ENCODE measurements at places on chromosomes 5 and 9.

DNA sequence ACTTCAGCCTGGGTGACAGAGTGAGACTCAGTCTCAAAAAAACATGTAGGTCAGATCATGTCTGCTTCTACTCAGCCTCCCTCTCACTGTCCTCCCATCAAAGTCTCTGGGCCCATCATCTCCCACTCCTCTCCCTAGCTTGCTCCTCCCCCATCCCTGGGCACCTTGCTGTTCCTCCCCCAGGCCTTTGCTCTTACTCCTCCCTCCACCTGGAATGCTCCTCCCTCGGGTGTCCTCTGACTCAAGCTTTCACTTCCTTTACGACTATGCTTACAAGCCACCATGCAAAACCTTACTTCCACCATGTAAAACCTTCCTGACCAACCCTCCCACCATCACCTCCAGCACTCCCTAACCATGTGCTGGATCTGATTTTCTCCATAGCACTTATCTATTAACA lies 51.5 kb downstream of the MTMR12 start:
- no peak for DNase-seq

DNA sequence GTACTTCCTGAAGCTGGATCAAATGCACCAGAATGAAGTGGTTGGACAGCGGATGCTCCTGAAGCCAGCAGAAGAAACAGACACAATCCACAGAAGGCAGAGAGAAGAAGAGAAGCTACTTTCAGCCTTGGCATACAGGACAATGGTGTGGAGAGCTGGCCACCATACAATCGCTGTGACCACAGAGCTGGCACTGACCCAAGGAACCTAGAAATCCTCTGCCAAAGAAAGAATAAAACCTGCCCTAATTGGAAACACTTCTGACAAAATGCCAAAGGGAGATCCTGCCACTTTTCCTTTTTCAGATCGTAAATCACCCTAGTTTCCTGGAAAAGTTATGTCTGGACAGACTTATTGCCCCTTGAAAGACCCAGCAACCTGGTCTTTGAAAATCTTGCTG lies 77.8 kb downstream of the BAAT start:
- no peak for DNase-seq

DNA sequence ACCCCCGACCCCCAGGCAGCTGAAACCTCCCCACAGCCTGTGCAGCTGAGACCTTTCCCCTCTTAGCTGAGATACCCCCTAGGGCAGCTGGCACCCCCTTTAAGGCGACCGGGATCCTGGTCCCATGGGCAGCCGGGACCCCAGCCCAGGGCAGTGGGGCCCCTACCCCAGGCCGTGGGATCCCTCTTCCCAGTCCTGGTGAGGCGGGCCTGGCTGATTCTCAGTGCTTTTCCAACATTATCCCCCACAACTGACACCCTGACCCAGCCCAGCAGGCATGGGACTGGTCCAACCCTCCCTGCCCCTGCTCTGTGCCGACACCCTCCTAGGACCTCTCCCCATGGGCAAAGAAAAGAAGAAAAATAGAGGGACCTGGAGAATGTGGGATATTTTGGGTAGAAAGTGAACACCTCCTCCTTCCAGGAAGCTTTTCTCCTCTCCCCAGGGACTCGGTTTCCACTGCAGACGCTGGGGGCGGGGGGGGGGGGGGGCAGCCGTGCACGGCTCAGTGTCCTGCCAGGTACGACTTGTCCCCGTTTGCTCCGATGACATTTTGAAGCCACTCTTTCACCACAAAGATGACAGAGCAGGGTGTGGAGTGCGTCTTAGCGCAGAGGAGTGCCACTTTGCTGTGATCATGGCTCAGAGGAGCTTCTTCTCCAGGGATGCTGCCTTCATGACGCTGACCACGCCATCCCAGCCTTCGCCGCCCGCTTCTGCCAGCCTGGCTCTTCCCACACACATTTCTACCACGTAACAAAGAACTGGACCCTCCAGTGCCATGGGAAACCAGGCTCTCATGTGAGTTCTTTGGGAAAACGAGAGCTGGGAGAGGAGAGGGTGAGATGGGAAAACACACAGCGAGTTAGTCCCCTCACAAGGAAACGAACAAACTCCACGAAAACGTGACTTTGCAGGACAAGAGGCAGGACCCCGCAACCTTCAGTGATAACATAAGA lies 47.5 kb downstream of the MRPL36 start:
- DNase-seq, result peak; percentile 18

- no peak for DNase-seq
Observed at GRCh38 chr9:121604242-121604641, 47.2 kb upstream of the DAB2IP start.

- no peak for DNase-seq
Observed at GRCh38 chr9:105246656-105247173, 2.3 kb downstream of the SLC44A1 start.

DNA sequence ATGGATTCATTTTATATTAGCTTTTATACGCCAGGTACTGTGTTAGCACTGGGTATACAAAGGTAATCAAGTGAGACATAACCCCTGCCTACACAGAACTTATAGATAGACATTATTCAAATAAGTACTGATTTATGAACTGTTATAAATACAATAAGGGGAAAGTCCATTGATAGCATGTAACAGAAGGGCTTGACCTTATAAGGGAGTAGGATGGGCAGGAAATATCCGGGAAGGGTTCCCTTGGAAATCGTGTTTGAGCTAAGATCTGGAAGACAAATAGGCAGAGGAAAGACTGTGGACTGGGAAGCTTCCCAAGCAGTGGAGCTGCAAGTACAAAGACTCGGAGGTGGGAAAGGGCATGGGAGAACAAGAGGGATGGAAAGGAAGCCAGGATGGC lies 111.5 kb downstream of the WDR41 start:
- DNase-seq, result no peak

DNA sequence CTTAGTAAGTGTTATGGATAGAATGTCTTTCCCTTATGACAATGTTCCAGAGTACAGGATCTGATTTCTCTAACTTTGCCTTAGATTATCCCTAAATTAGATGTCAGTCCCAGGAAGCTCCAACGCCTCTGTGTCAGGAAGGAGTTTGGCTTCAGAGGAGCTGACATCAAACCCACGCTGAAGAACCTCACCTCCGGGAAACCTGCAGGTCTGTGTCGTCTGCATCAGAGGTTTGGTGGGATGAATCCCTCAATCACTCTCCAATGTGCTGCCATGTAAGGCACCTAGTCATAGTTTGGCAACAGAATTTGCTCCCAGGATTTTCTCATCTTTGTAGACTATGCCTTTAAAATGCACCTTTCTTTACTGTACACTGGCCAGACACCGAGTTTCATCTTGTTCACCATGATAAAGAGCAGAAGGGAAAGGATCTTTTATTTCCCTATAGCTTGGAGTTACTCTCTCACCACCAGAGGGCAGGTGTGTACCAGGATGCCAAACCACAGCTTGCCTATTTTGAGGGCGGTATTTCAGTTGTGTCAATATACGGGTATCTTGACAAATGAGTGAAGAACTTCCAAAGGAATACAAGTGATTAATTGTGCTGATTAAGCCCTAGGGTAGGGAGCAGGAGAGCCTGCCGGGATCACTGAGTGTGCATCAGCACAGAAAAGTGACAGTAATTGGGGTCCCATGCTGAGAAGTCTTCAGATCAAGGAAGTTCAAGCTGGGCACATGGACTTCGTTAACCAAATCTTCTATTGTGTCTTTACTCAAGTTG lies 23.4 kb downstream of the MINAR2 start:
- peak; percentile 55 for DNase-seq

DNA sequence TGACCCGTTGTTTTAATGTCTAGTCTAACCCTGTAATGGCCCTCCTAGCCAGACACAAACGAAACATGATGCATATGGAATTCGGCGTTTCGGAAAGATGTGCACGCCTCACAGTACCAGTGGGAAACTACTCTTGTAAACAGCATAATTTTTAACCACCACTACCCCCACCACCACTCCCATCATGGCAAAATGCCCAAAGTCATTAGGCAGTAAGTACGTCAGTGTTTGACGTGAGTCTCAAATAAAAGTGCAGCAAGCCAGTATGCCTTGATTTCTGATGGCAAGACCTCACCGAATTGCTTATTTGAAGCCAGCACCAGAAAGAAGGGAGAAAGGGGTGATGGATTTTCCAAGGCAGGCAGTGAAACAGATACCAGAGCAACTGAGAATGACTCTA lies 71.4 kb downstream of the ADRB2 start:
- no peak for DNase-seq

GRCh38 chr5:181190711-181191525 lies 14.1 kb downstream of the TRIM7 start:
- peak; percentile 56 for DNase-seq

DNA sequence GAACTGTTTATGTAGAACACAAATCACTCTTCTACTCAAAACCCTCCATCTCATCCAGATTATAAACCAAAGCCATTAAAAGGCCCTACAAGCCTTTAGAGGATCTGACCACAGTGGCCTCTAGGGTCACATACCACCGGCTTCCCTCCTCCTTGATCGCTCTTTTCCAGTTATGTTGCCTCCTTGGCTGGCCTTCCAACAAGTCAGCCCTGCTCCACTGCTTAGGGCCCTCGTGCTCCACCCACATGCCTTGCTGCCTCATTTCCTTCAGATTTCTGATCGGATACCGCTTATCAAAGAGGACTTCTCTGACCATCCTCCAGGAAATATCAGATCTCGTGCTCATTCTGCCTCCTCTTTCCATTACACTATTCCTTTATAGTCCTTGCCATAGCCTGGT lies 139.4 kb upstream of the RAI14 start:
- DNase-seq, result no peak

DNA sequence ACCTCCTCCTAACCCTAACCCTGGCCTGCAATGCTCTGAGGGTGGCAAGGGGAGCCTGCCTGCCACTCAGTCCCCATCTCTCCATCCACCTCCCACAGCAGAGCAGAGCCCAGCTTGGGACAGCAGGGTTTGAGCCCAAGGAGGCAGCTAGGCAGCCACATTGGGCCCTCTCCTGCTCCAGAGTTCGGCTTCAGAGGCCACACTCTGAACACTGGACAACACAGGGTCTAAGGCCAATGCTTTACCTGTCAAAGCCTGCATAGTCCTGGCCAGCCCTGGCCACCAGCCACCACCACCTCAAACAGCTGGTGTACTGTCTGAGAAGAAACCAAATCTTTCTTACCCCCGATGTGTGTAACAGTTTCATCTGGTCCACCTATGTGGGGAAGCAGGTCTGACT lies 5.2 kb downstream of the BICD2 start:
- no peak for DNase-seq

DNA sequence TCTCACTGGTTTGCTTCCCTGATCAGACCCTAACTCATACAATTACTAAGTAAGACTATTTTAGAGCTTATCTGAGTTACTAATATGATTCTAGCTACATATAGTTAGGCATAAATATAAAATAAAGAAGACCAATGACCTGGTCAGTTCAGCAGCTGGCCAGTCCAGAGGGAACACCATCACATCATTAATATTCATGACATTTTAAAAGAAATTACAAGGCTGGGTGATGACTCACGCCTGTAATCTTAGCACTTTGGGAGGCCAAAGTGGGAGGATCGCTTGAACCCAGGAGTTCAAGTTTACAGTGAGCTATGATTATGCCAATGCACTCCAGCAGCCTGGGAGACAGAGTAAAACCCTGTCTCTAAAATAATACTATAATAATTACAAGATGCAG lies 37.0 kb upstream of the CDC42SE2 start:
- no peak for DNase-seq
